ENCODE measurements at places on chromosomes 3 and 15.

- DNase-seq: no peak
Measured at GRCh38 chr15:78933823-78934654, 10.8 kb downstream of the CTSH start.

DNA sequence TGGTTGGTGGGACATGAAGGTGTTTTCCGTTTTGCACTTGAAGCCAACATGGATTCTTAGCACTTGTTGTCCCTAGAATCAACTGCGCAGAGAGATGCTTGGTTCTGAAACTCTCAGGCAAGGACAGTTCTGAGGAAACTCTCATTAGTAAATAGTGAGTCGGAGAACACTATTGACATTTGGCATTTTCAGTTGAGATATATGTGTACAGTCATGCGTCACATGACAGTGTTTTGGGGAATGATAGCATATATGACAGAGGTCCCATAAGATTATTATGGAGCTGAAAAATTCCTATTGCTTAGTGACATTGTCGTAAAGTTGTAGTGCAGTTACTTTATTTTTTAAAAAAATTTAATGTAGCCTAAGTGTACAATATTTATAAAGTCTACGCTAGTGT lies 5.8 kb downstream of the APBA2 start:
- no peak for DNase-seq

GRCh38 chr3:100263583-100263982 lies 2.8 kb downstream of the TBC1D23 start:
- no peak for DNase-seq

- peak; percentile 42 for DNase-seq
Measured at GRCh38 chr3:50616003-50616769, 765 bp upstream of the MAPKAPK3 start.

- no peak for DNase-seq
Measured at GRCh38 chr3:152773633-152774032, 61.3 kb upstream of the P2RY1 start.

Data from foreskin keratinocyte (primary cell).